ENCODE measurements at places on chromosomes 6 and 20.

DNA sequence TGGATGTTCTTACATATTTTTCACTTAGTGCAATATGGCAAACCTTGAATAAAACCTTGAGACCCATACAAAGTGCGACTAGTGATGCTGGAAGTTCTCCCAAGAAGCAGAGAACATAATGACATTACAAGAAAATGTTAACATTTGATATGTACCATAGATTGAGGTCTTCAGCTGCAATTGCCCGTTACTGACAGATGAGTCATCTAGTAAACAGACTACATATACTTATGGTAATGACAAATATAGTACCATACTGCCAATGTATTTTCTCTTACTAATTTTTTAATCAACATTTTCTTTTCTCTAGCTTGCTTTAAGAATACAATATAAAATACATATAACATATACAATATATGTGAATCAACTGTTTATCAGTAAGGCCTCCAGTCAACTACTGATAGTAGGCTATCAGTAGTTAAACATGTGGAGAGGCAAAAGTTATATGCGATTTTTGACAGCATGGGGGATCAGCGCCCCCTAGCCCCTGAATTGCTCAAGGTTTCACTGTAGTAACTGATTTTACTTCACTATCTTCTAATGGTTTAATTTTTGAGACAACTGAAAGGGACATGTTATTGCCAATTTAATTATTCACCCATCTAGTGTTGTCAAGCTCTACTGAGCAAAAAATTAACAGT, 166.7 kb upstream of the ADGRB3 start:
- no peak for DNase-seq

GRCh38 chr20:4897600-4897999, 103.7 kb downstream of the SLC23A2 start:
- no peak for DNase-seq

- no peak for DNase-seq
Measured at GRCh38 chr6:28729501-28730402, 194.0 kb downstream of the TRIM27 start.

- no peak for DNase-seq
Measured at GRCh38 chr6:158909938-158910337, 90.1 kb downstream of the RSPH3 start.

GRCh38 chr6:139758209-139758611, 383.8 kb upstream of the CITED2 start:
- DNase-seq = no peak

DNA sequence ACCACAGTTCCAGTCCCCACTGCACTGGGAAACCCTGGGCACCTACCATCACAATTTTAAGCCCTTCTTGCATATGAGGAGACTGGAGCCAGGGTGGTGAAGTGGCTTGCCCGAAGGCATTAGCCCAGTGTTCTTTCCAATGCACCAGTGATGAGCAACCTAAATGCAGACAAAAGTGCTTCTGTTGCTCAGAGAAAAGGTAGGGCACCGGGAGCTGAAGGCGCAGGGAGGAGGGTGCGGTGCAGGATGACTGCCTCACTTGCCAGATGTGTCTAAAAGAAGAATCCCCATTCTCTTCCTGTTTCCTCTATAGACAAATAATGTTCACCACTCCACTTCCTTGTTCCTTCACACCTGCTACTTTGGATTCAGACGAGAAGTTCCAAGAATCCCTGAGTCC, 86.5 kb downstream of the QRSL1 start:
- DNase-seq = no peak
